ENCODE measurements at places on chromosomes 16 and 17.
A peak's percentile ranks its signal among the peaks of the same experiment; 100 is the strongest.

- H3K27me3 ChIP-seq: no peaks in the 10 kb centered on the region
- no peaks in the 10 kb centered on the region for H3K36me3 ChIP-seq
- no peak within 1 kb of the TSS for H3K4me3 ChIP-seq
Measured at GRCh38 chr17:41624208-41625101, at the start of gene KRT17. TSS of gene KRT17 (minus strand) at chr17:41624575. CDS start at chr17:41624509, 66 bp downstream.

- H3K27ac ChIP-seq: no peak overlapping the region
- 0 out of 2 replicates have a peak, but pooled peaks cover 3% of the 10 kb centered on the region for H3K4me1 ChIP-seq
- DNase-seq: peak; percentile 55
- H3K36me3 ChIP-seq: no peaks in the 10 kb centered on the region
- H3K4me3 ChIP-seq: no peak overlapping the region
Measured at GRCh38 chr16:58399718-58400633, 7.7 kb downstream of the GINS3 start.

DNA sequence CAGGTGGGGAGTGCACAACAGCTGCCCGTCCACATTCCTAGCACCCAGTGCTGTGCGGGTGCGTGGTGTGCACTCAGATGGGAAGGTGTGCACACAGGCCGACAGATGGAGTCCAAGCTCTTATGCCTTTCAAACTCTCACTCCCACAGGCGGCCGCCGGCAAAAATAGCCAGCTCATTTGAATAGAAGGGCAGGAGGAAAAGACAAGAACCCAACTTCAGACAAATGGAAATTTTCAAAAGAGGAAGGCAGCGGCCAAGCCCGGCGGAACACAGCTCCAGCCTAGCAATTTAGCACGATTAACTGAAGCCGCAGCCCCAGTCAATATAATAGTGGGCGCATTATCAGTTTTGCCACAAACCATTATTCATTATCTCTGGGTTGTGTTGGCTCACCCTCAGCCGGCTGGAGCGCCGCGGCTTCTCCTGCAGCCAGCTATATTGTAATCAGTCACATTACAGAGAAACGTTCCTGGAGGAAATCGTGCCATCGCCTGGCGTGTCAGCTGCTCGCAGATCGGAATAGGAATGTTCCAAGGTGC lies 103.9 kb upstream of the SEC14L1 start:
- no peak for DNase-seq
- peaks cover 23% of the 10 kb centered on the region for H3K27me3 ChIP-seq
- H3K4me3 ChIP-seq: no peak overlapping the region
- no peaks in the 10 kb centered on the region for H3K36me3 ChIP-seq

GRCh38 chr17:76715496-76715830 lies 4.7 kb upstream of the MXRA7 start:
- no peak for DNase-seq
- H3K27me3 ChIP-seq: no peaks in the 10 kb centered on the region
- peaks cover 42% of the 10 kb centered on the region for H3K4me1 ChIP-seq
- peak overlapping the region; percentile 100 for H3K27ac ChIP-seq

DNA sequence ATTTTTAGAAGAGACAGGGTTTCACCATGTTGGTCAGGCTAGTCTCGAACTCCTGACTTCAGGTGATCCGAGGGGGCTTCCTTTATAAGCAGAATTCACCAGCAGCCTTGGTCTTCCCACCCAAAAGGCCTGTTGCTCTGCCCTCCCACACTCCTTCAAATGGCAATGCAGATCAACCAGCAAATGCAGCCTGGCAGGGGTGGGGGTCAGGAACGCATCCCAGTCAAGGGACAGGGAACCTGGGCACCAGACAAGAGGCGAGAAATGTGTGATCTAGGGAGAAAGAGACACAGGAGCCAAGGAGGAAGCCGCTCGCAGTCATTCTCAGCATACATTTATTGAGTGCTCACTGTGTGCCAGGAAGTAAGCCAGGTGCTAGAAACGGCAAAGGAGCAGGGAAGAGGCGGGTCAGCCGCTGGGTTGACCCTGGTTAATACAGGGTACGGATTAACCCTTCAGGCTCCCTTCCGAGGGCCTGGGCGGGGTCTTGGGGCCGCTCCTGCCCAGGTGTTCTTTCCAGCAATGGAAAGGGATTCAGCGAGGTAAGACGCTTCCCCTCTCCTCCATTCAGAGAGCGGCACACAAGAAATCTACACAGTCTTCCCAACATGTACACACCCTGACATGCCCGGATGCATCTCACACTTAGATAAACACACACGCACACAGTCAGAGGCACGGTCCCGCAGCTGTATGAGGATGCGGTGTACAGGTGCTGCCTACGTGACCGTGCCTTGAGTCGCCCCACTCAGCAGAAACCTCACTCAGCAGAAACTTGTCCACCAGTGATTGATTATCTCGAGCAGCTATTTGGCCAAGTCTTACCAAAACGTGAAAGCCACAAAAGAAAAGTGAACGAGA lies 6.6 kb upstream of the PITPNA start:
- no peak overlapping the region for H3K4me3 ChIP-seq
- no peaks in the 10 kb centered on the region for H3K4me1 ChIP-seq
- no peak for DNase-seq
- no peak overlapping the region for H3K27ac ChIP-seq
- H3K36me3 ChIP-seq: no peaks in the 10 kb centered on the region
- H3K27me3 ChIP-seq: no peaks in the 10 kb centered on the region

GRCh38 chr16:88781140-88782077 lies 3.6 kb downstream of the PIEZO1 start:
- H3K27me3 ChIP-seq: no peaks in the 10 kb centered on the region
- H3K36me3 ChIP-seq: no peaks in the 10 kb centered on the region
- H3K4me3 ChIP-seq: peak overlapping the region; percentile 86

- H3K4me1 ChIP-seq: 0 out of 2 replicates have a peak, but pooled peaks cover 2% of the 10 kb centered on the region
- H3K27me3 ChIP-seq: no peaks in the 10 kb centered on the region
- no peaks in the 10 kb centered on the region for H3K36me3 ChIP-seq
- H3K27ac ChIP-seq: no peak overlapping the region
- no peak for DNase-seq
Measured at GRCh38 chr17:41651625-41652460, 27.5 kb upstream of the KRT17 start.

- H3K27ac ChIP-seq: no peak overlapping the region
- peaks cover 20% of the 10 kb centered on the region for H3K27me3 ChIP-seq
- no peak overlapping the region for H3K4me3 ChIP-seq
- no peaks in the 10 kb centered on the region for H3K36me3 ChIP-seq
- DNase-seq: no peak
- no peaks in the 10 kb centered on the region for H3K4me1 ChIP-seq
Measured at GRCh38 chr17:15076991-15077663, 188.0 kb downstream of the PMP22 start.

Measured in GM23248 (cell line).